Forelimb muscle (tissue), 1 donor: ENCODE measurements at places on chromosomes 12 and 14. TPM values are rescaled to one million over a fixed set of nuclear protein-coding genes. Genes with fewer than 3 reads are reported as not detected.

DNA sequence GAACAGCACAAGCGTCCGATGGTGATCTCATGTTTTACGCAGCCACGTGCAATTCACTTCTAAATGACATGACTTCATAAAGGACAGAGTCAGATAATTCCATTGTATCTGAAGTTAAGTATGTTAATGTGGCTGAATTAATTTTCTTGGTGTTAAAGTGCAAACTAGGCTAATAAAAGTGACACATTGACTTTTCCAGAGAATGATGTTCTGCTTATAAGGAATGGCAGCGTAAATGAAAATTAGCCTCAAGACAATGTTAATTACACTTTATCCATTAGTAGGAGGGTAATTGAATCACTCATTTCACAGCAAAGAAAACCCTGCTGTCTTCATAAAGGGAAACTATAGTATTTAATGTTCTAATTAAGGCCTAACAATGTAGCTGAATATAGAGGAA lies 426.5 kb downstream of the GLT1D1 start:
- DNase-seq: no peak

VRTN gene
- 0.05 TPM for polyA plus RNA-seq

- DNase-seq: no peak
These were observed 381.6 kb downstream of the TMEM121 start for GRCh38 chr14:105908006-105908405.

DNA sequence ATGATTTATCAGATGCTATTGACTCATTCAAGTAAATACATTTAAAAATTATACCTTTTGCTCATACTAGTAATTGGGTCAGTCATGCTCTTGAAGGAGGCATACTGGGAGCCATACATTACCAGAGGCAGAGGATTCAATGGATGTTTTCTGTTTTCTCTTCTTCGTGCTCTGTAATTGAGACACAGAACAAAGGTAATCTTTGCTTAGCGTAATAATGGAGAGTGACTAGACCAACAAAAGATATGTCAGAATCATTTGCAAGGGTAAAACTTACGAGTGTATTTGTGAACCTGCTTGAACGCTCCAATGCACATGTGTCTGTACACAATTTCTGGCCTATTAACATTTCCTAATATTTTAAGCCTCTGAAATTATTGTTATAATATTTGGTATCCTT lies 296.4 kb downstream of the FOXG1 start:
- no peak for DNase-seq

DNA sequence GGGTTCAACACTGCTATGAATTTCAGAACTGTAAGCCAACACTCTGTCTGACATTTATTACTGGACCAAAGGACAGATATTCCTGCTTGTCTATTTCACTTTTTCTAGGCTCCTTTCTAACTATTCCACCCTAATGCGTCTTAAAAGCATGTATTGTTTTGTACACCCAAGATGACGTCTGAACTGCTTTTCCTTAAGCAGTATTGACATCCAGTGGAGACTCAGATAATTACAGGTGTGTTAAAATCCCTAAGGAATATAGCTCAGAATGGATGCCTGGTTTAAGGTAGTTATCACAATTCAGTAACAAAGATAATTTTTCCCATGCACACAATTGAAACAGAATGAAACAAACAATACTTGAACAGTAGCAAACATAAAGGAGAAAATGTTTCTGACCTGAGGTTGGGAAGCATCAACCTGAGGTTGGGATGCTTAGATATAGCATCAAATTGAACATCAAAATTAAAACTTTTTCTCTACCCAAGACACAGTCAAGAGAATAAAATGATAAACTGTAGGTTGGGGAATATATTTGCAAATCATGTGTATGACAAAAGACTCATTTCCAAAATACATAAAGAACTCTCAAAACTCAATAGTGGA lies 93.7 kb upstream of the PTPRR start:
- no peak for DNase-seq
